Umbilical cord (tissue), 2 donors: ENCODE measurements at places on chromosomes 5 and 9. TPM values are rescaled to one million over a fixed set of nuclear protein-coding genes. Genes with fewer than 3 reads are reported as not detected.

- no peak for DNase-seq
Observed at GRCh38 chr5:73388740-73389139, 59.8 kb downstream of the FOXD1 start.

- no peak for DNase-seq
Observed at GRCh38 chr9:16064771-16065170, 511.9 kb downstream of the CCDC171 start.

SPATA31C1 gene
- total RNA-seq, result 1.2 TPM

GRCh38 chr9:36867672-36868471 lies 166.2 kb downstream of the PAX5 start:
- DNase-seq, result no peak

DNA sequence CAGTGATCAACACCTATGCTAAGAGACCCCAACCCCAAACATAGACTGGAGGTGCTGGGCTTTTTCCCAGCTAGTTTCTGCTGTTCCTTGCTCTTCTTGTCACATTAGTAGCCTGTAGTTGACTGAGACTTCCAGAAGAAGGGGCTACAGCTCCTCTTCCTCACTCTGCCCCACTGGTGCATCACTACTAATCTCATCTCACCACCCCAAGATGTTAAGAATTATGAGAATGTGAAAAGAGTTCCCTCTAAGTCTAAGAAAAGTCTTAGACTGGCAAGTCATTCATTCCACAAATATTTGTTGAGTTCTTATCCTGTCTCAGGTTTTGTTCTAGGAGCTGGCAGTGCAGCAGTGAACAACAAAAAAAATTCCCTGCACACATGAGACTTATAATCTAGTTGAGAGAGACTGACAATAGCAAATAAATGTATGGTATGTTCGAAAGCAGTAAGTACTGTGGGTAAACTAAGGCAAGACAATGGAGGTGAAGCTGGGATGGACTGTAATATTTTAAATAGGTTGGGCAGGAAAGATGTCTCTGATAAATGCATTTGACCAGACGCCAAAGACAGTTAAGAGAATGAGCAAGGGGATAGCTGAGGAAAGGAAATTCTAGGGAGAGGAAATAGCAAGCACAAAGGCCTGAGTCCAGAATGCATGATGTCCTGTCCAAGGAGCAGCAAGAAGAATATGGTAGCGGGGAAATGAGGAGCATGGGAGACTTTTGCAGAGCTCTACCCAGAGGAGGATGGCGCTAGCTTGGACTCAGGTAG lies 92.3 kb downstream of the PTCD2 start:
- DNase-seq, result peak; percentile 24

DNA sequence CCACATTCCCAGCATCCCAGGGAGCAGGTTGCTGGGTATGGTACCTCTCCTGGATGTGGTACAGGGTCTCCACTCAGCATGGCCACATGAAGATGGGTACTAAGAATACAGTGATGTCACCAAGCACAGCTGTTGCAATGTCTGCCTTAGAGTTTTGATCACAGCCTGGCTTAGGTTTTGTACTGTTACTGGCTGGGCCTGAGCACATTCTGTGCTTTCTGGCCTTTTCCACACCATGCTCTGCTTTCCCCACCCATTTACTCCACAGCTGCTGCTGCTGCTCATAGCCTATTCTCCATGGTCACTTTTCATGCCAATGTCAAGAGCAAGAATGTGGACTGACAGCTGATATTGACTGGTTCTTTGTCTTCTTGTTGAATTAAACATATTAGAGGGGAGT lies 481.9 kb downstream of the ARHGEF28 start:
- DNase-seq, result no peak

- no peak for DNase-seq
Observed at GRCh38 chr5:164217464-164217863, 712.0 kb downstream of the MAT2B start.

DNA sequence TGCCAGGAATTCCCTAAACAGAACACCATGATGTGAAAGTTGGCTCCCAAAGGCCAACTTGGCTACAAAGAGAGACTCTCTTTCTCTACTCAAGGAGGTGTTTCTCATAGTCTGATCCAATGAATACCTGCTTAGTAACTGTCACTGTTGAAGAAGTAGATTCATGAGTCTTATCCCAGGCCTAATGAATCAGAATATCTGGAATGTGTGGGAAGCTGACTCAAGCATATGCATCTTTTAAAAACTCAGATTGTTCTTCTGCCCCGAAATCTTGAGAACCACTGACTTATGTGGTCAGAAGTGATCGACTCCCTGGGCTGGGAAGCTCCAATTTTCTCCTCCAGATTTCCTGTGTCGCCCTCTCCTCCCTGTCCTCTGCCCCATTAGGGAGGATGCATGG lies 345.6 kb downstream of the PLK2 start:
- DNase-seq, result no peak

- no peak for DNase-seq
Observed at GRCh38 chr5:1514027-1514818, 9.5 kb downstream of the LPCAT1 start.

PPP2R2B gene
- 5.1 TPM for total RNA-seq

PCDHB16 gene
- 4.1 TPM for total RNA-seq

- DNase-seq, result peak; percentile 31
Observed at GRCh38 chr9:88773627-88774244, 217.5 kb upstream of the S1PR3 start.

DNA sequence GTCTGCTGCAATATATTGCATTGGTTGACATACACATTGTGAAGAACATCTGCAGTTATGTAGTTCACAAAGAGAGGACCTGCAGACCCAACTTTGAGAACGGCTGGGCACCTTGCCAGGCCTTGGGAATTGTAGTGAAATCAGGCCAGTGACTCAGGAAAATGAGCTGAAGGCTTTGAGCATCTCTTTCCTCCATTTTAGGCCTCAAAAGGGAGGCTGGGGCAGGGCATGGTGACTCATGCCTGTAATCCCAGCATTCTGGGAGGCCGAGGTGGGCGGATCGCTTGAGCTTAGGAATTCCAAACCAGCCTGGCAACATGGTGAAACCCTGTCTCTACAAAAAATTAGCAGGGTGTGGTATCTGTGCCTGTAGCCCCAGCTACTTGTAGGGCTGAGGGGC lies 1.4 kb upstream of the IPPK start:
- peak; percentile 79 for DNase-seq

GZMA gene
- 0.96 TPM for total RNA-seq

DNA sequence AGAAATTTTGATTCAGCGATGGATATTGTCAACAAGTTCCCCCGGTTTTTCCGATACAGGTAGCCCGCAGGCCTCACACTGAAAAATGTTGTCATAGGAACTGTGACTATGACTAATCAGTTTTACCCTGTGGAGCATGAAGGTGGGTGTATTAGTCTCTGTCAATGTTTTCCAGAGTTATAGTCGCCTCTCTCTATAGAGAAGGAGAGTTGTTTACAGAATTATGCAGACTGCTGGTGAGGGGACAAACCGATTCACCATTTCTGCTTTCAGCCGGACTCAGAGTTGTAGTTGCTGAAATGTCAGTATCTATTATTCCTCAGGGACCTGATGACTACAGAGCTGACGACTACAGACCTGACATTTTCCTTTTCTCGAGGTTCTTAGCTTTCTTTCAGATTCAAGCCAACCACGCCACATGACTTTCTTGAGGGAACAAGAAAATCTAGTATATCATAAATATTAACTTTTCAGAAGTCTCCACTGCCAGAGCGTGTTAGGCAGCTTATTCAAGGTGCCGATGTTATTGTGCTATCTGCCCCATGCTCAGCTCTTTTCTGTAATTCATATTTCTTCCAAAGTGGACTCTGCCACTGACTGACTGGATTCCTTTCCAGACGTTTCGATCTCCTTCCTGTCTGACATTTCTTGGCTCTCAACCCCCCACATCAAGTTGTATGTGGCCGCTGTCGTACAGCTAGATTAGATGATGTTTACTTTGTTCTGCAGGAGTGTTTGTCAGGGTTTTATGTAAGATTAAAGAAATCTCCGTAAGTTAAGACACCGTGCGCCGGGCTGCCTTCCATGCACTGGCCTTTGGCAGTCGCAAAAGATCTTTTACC lies 178.1 kb downstream of the FGF1 start:
- DNase-seq, result no peak

- no peak for DNase-seq
Observed at GRCh38 chr5:10935536-10935935, 174.5 kb upstream of the DAP start.

CARD9 gene
- total RNA-seq, result 4.6 TPM

DNA sequence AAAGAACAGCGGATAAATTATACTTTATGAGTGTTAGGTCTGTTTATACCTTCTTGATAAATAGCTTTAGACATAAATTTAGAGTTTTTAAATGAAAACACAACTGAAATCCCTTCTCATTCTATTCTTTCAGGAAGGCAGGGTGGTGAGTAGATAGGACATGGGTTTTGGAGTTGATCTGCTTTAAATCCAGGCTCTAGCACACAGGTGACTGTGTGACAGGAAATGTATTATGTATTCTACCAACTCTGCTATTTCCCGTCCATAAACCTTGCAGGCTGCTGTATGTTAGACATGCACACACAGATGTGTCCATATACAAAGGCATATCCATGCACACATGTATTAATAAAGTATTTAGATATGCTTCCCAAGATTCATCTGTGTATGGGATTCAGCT lies 19.3 kb upstream of the CARTPT start:
- DNase-seq, result no peak

NDOR1 gene
- 0.72 TPM for total RNA-seq

ZDHHC11 gene
- not detected for total RNA-seq

GRCh38 chr5:180215783-180216630 lies 7.0 kb upstream of the RASGEF1C start:
- no peak for DNase-seq

- peak; percentile 74 for DNase-seq
Observed at GRCh38 chr5:108345541-108346171, 36.2 kb downstream of the FBXL17 start.

DNA sequence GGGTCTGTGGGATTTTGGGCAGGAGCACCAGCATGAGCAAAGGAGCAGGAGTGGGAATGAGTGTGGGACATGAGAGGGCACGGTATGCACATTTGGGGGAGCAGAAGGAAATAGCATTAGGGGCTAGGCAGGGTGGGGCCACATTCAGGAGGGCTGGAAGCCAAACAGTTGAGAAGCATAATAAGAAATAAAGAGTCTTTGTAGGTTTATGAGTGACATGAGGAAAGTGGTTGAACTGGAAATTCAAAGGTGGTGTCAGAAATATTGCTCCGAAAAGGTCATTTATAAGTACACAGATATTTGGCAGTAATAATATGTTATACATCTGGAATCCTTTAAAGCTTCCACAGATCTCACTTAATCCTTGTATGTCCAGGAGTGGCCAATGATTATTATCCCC lies 26.4 kb downstream of the ARHGEF28 start:
- no peak for DNase-seq

LCN15 gene
- 2.2 TPM for total RNA-seq

DNA sequence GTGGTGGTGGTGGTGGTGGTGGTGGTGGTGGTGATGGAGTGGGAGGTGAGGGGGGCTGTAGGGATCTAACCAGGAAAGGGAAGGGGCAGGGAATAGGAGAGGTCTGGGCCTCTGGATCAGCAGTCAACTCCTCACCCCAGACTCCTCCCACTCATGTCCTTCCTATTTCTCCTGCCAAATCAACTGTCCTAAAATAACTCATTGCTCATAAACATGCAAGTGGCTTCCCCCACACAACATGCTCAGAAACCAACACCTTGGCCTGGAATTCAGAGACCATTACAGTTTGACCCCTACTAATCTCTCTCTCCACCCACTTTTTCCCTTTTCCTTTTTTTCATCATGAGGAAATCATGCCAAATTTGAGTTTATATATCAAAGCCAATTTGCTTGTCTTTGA lies 8.4 kb upstream of the FSD1L start:
- no peak for DNase-seq

DNA sequence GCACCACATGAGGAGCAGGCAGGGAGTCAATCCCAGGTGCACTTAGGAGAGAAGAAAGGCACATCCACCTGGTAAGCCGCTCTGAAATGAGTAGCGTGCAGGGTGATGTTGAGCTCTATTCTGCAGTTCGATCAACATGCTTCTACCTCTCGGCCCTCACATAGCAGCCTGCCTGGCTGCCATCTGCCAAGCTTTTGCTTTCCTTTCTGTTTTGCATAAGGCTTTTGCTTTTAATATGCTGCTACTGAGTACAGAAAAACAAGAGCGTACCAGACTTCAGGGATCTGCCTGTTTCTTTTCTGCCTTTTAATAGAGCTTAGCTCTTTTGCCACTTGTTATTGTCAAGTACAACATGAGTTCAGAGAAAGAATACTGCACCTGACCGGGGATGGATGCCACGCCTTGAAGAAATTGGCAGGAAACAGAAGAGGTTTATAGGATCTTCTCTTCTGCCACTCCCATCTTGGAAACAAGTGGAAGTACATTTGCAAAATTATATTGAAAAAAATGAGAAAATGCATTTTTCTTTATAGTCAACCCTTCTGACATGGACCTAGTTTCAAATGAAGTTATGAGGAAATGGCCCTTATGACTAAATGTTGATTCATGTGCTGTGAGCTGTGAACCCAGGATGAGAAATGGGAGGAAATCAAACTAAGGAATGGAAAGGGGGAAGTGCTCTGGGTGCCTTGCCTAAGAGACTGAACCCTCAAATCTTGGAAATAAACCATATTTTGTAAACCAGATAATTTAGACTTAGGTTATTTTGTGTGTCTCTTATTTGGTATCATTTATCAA lies 4.0 kb upstream of the FCHO2 start:
- no peak for DNase-seq

GRCh38 chr9:100352201-100352726 lies 478 bp downstream of the TEX10 start:
- peak; percentile 35 for DNase-seq

GRCh38 chr5:130151239-130151638 lies 247.0 kb downstream of the CHSY3 start:
- no peak for DNase-seq

DNA sequence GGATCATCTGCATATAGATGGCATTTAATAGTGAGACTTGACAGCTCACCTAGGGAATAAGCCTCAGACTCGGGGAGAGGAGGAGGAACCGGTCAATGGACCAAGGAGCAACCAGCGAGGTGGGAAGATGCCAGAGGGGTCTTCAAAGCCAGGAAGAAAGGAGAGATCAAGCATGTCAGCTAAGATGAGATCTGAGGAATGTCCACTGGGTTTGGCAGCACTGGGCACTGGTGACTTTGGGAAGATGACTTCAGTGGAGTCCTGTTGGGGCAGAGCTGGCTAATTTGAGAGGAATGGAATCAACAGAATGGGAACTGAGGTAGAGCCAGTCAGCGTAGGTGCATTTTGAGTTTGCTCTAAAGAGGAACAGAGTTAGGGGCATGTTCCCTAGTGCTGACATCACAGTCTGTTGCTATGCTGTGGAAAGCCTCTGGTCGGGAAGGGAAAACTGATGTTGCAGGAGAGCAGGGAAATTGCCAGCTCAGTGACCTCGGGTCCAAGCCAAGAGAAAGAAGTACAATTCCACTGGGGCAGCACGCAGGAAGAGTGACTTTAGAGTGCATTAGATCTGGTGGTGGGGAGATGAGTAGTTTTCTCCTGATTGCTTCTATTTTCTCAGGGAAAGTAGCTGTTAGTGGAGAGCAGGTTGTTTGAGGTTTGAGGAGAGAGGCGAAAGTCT lies 56.9 kb downstream of the ZNF618 start:
- DNase-seq, result no peak

GRCh38 chr9:113475992-113476391 lies 12.5 kb downstream of the RGS3 start:
- no peak for DNase-seq

GLIPR2 gene
- 75.1 TPM for total RNA-seq
